ENCODE measurements at places on chromosomes 5 and 9. TPM values are rescaled to one million over a fixed set of nuclear protein-coding genes. Genes with fewer than 3 reads are reported as not detected.

- no peak for DNase-seq
Observed at GRCh38 chr9:73543727-73544126, 392.1 kb downstream of the ANXA1 start.

Gene CD74
- 341 TPM for total RNA-seq

Gene PNPLA7
- total RNA-seq = 10.7 TPM

- DNase-seq = peak; percentile 98
Observed at GRCh38 chr5:32174011-32174870, at the start of gene GOLPH3. TSS of gene GOLPH3 (minus strand) at chr5:32174319. CDS start at chr5:32174034, 285 bp downstream.

DNA sequence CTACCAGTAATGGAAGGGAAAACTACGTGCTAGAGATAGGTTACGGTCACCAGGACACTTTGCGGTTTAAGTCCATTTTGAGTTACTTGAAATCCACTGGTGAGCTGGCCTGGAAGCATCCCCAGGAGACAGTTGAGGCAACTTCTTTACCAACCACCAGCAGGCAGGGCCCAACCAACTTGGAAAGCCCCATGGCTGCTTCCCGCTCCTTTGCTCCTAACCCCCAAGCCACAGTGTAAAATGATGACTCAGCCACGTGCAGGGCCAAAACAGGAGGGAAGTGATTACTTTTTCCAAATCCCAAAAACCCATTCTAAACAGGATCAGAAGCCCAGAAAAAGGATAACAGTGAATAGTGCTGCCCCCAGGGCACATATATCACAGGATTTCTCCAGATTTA is 87.4 kb downstream of the PAX5 start:
- no peak for DNase-seq

Gene GCNT4
- 0.17 TPM for total RNA-seq

DNA sequence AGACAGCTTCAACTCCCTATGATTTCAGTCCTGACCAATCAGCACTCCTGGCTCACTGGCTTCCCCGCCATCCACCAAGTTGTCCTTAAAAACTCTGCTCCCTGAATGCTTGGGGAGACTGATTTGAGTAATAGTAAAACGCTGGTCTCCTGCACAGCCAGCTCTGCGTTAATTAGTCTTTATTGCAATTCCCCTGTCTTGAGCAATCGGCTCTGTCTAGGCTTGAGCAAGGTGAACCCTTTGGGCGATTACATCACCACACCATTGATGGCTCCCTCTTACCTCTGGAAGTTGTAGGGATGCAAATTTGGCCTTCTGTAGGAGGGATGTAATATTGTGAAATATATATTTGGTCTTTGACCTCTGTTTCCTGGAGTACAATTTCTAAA is 2.9 kb upstream of the SLC23A1 start:
- no peak for DNase-seq

GRCh38 chr5:157918811-157919742 is 60.1 kb upstream of the CLINT1 start:
- no peak for DNase-seq
